ENCODE measurements at places on chromosomes 1 and 21.

DNA sequence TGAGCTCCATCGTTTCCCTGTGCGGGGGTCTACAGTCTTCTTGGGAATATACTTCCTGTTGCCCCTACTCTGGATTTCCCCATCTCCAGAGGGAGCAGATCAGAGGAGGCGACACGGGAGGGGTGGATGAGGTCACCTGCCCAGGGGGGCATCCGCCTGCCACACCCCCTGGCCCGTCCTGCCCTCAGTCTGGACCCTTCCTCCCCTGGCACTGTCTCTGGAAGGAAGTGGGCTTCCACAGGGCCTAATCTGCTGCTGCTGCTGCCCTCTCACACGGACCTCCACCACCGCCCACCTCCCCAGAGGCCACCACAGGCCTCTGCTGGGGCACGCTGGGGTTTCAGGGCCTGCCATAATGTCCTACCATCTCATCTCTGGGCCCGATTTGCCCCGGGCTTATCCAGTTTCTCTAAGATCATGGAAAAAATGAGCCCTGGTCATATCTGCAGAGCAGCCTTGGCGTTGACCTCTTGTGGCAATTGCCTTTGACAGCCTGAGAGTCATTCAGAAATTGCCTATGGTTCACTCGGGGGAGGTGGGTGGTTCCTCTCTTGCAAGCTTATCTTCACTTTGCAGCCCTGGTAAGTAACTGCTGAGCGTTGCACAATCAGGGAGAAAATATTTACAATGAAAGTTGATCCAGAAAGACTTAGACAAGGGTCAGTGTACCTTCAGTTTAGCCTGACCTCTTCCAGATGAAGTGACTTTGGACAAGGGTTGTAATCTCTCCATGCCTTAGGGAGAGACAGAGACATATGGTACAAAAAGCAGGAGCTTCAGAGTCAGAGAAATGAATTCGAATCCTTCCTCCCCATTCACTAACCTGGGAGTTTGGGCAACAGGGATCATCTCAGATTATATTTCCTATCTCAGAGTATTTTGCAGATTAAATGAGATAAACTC, 252.4 kb downstream of the TOMM20 start:
- peak; percentile 76 for DNase-seq

DNA sequence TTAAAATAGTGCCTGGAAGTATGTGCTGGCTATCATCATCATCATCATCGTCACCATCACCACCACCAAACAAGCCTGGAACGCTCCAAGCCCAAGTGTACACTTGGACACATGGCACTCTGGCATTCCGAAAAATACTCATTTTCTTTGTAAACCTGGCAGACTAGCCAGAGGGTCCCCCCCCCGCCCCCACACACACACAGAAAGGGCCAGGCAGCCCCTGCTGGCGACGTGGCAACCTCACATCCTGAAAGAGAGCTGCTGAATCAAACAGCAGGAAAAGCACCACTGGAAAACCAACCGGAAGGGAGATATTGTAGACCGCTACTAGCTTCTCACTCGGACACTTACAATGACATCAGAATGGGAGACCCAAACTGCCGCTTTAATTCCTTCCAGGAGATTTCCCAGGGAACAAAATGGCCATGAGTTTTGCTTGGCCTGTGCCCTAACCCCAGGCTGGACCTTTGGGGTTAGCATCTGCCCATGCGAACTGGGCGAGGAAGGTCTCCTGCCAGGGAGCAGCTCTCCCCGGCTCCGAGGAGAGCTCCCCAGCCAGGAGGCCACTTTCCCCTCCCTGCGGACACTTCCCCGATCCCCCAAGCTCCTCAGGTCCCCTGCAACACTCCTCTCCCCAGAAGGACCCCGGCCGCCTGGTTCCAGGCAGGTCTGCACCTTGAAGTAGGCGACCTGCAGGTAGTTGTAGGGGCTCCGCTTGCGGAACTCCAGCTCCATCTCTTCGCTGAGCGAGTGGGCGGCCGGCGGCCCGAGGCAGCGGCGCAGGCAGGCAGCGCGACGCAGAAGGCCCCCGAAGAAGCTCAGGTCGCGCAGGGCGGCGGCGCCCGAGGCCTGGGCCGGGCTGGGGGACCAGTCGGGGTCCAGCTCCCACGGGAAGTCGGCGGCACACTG, 742 bp downstream of the P3H1 start:
- peak; percentile 87 for DNase-seq

DNA sequence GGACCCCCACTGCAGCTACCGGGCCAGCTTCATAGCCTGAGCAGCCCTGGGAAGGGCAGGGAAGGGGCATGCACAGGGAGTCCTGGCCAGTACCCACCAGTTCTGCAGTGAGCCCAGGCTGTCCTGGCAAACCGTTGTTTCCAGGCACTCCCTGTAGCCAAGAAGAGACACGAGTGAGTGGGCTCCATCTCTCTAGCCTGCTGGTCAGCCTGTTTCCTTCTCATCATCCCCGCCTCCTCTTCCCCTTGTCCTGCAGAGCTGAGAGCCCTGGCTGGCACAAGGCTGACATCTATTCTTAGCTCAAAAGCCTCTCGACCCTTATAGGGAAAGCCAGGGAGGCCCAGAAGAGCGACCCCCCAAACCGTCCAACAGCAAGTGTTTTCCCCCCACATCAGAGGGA, 28.7 kb downstream of the COL16A1 start:
- DNase-seq: peak; percentile 74

DNA sequence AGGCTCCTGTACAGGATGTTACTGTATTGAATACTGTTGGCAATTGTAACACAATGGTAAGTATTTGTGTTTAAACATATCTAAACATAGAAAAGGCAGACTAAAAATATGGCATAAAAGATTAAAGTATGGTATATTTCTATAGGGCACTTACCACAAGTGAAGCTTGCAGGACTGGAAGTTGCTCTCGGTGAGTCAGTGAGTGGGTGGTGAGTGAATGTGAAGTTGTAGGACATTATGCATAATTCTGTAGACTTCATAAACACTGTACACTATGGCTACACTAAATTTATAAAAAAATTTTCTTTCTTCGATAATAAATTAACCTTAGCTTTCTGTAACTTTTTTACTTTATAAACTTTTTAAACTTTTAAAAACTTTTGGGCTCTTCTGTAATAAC, 13.7 kb upstream of the TRIM62 start:
- DNase-seq: no peak

DNA sequence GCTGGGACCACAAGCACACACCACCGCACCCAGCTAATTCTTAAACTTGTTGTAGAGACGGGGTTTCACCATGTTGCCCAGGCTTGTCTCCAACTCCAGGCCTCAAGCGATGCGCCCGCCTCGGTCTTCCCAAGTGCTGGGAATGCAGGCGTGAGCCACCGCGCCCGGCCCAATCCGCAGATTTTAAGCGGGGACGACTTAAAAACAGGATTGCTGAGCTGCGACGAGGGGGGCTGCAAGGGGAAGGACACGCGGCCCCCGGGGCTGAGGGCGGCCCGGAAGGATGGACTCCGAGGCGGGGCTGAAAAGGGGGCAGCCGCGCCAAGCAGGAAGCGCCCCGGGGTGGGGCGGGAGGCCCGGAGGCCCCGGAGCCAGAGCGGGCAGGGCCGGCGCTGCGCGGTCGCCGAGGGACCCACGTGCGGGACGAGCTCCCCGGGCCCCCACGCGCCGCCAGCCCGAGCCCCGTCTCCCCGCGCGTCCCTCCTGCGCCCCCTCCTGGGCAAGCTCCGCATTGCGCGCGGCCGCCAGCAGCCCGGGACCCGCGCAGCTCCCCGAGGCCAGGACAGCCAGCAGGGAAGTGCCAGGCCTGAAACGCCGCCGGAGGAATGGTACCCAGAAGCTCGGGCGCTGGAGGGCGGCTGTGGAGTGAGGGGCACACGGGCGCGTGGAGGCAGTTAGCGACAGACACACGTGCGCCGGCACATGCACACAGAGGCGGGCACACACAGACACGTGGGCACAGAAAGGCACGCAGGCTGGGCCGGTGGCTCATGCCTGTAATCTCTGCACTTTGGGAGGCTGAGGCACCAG, 5.5 kb upstream of the PRKCZ start:
- DNase-seq: peak; percentile 74

DNA sequence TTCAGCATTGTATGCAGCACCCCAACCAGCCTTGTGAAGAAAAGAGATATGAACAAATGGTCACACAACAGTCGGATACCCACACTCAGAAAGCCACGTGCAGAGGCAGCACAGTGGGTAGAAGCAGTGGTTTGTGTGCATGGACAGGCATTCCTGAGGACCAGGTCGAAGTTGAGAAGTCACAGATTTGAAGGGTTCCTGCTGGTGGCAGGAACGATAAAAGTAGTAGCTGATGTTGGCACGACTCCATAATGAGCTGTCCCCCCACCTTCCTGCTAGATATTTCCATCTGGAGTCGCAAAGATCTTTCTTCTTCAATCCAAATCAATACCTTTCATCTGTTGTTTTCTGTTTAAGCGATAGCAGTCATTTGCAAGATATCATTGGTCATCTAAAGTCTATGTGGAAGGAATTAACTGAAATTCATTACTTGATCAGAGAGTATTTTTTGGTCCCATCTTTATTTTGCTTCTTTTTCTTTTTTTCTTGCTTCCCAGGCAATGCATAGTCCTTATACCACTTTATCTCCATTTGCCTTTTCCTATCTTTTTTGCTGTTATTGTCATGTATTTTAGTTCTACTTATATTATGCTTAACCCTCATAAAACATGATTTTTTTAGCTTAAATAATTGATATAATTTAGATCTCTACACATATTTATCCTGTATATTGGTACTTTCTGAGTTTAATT, 176.4 kb downstream of the DHRS3 start:
- DNase-seq: no peak

DNA sequence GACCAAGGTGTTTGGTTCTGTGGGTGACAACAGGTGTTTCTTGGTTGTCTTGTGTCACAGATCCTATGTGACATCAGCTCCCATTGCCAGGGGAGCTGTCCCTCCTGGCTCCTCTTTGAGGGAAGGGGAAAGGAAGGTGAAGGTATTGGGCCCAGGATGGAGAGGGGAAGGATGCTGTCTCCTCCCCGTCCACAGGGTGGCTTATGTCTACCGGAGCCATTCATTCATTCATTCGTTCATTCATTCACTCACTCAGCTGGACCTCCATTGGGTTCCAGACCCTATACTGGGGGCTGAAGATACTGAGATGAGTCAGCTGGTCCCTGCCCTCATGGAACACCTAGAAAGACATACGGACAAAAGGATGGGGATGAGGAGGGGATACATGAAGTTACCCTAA, 38.9 kb downstream of the EPHB2 start:
- DNase-seq: no peak

DNA sequence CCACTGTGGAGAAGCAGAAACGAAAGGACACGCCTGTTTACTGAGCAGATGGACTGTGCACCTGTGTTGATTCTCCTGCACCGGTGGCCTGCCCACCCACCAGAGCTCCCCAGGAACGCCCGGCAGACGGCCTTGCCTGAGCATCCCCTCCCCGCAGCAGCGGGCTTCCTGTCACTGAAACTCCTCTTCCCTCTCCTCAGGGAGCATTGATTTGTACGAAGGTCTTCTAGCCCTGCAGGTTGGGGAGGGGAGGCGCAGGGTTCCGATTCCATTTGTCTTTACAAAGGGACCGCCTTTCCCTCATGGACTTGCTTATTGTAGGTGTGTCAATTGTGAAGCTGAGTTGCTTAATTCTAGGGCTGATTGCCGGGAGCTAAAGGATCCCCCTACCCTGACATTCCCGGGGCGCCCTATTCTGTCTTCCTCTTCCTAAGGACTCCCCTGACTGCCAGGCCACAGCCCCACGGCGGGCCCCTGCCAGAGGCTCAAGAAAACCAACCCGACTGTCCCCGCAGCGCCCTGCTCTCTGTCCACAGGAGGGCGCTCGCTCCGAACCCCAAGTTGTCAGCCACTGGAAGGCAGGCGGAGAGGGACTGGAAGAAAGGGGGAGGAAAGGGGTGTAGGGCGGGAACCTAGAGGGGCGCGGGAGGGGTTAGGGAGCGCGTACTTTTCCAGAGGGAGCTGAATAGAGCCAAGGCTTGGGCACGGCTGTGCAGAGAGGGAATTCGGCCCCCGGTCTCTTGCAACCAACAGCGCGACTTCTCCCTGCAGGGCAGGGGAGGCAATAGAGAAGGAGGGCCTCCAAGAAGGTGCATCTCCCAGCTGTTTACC, 2.8 kb downstream of the S100A6 start:
- peak; percentile 88 for DNase-seq

GRCh38 chr1:26278303-26278702, 1.6 kb upstream of the SH3BGRL3 start:
- DNase-seq: peak; percentile 52

DNA sequence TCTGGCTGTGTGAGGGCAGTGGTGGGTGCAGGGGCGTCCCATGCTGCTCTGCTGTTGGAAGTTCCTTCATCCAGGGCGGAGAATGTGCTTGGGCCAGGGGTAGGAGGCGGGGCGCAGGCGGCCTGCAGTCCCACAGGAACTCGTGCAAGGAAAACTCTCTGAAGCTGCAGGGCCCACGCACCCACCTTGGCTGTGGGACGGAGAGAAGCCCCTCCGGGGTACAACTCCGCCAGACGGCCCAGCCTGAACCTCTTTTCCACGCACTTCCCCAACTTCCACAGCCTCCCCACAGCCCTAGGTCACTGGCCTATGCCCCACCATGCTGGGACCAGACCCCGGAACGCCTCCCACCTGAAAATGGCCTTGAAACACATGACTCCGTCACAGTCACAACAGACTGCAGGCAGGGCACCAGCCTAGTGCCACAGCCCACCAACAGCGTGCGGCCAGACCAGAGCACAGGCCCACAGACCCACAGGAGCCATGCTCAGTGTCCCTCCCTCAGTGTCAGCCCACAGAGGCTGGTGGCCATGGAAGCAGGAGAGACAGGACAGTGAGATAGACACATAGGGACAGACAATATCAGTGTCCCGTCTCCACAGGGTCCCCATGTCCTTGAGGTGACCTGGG, 47.8 kb downstream of the WNT9A start:
- DNase-seq: no peak

- DNase-seq: peak; percentile 83
Measured at GRCh38 chr1:44237721-44238457, 24.6 kb downstream of the DMAP1 start.

GRCh38 chr1:201880928-201881571, 7.6 kb upstream of the SHISA4 start:
- DNase-seq: no peak

GRCh38 chr1:64251971-64252370, 48.5 kb downstream of the UBE2U start:
- DNase-seq: no peak

GRCh38 chr21:45154511-45155508, 80.4 kb downstream of the ADARB1 start:
- peak; percentile 72 for DNase-seq

DNA sequence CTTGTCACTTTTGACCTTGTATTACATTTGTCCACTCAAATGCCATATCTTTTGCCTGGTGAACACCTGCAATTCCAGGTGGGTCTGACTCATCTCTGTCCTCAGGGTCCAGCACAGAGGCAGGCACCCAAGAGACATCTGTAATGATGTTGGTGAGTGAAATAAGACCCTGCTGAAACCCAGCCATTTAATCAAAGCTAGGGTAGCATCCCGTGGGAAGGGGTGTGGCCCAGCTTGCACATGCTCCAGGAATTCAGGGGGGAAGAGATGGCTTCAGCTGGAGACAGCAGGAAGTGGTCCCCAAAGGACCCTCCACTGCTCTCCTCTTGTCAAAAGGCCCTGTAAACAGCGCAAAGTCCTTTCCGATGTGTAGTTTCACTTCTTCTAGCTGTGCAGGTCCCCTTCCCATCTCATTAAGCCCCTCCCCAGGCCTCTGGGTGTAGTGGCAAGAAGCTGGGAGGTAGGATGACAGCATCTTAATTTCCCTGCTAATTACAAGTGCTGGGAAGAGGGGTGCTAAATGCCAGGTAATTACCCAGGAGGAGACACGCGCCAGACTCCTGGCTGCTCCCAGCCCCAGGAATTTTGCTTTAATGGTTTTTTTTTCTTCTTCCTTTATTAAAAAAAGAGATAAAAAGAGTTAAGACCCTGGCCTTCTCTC, 54.4 kb upstream of the TRABD2B start:
- DNase-seq: no peak

GRCh38 chr1:59184365-59184905, 112.5 kb upstream of the FGGY start:
- no peak for DNase-seq

Data from cardiac muscle cell (in vitro differentiated cells and primary cell).